Caco-2 (cell line): ENCODE measurements at places on chromosomes 2 and 18. TPM values are rescaled to one million over a fixed set of nuclear protein-coding genes. Genes with fewer than 3 reads are reported as not detected.

G6PC2 gene
- total RNA-seq, result not detected in 2 replicates

ACADL gene
- not detected in 2 replicates for total RNA-seq

DNA sequence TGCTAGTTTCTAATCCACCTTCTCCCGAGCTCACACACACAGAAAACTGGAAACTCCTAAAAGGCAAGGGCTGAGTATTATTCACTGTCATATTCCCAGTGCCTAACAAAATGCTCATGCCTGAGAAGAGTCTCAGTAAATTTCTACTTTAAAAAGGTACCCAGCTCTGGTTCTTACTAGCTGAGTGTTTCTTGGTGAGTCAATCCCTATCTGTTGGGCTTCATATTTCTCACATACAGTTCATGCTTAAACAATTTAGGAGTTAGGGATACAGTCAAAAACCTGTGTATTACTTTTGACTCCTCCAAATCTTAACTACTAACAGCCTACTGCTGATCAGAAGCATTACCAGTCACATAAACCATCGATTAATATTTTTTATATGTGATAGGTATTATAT lies 204.9 kb downstream of the EN1 start:
- DNase-seq, result no peak
- peaks cover 20% of the 10 kb centered on the region for H3K4me1 ChIP-seq
- H3K27ac ChIP-seq, result no peak overlapping the region
- no peaks in the 10 kb centered on the region for H3K27me3 ChIP-seq
- no peaks in the 10 kb centered on the region for H3K36me3 ChIP-seq
- no peak overlapping the region for H3K4me3 ChIP-seq

DNA sequence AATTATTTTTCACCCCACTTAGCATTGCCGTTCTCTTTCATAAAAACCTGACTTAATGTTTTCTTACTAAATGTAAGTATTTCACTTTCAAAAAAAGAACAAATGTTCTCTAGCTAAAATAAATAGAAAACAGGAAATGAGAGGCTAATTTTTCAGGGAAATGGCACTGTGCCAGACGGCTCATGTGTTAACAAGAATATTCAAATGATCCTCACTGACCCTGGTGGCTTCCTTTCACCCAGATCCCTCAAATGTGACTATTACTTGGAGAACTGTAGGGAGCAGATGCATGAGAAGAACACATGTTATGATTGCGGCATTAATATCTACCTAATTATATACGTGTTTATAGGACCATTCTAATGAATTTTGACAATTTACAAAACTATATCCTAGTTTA lies 827.7 kb downstream of the SOCS6 start:
- H3K36me3 ChIP-seq, result no peaks in the 10 kb centered on the region
- H3K27ac ChIP-seq, result no peak overlapping the region
- no peaks in the 10 kb centered on the region for H3K4me1 ChIP-seq
- H3K4me3 ChIP-seq, result no peak overlapping the region
- no peak for DNase-seq

- no peaks in the 10 kb centered on the region for H3K36me3 ChIP-seq
- H3K27ac ChIP-seq, result no peak overlapping the region
- H3K27me3 ChIP-seq, result no peaks in the 10 kb centered on the region
- no peak for DNase-seq
Measured at GRCh38 chr2:224532931-224533330, 52.2 kb downstream of the CUL3 start.
